Cerebellar cortex (tissue), 1 donor: ENCODE measurements at places on chromosomes 2 and 18.
A peak's percentile ranks its signal among the peaks of the same experiment; 100 is the strongest.

GRCh38 chr2:235494716-235495372 is 1.0 kb downstream of the AGAP1 start:
- DNase-seq, result peak; percentile 34

DNA sequence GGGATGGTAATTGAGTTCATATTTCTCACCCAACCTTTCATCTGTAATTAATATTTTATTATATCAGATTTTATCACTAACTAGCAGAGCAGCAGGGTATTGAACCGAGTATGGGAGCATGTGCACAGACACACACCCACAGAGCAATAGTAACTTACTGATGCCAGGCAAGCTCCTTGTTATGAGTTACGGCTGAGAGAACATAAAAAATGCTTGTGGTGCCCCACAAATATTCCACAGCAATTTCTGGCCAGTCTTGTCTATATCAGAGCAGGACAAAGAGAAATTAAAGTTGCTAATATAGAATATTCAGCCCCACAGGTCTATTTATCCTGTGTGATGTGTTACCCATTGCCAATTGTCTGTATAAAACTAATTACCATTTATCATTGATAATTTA is 501.8 kb upstream of the RAB12 start:
- no peak for DNase-seq

- no peak for DNase-seq
These were observed 41.1 kb downstream of the DHRS9 start for GRCh38 chr2:169110419-169110818.

DNA sequence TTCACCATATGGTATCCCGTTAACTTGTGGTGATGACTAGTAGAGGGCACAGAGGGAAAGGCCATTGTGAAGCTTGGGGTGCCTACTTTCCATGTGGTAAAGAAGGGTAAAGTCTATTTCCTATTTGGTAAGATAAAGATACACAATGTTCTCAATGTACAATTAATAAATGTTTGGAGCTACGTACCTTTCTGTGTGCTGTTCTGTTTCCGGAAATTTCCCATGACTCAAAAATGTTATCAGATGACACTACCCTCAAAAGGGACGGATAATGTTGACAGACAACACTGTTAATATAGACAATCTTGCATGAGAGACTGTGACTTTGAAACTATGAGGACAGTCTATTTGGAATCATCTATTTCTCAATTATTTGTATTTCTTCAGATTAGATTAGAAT is 4.2 kb upstream of the SULT1C3 start:
- DNase-seq, result no peak

- no peak for DNase-seq
These were observed 37.3 kb downstream of the USP34 start for GRCh38 chr2:61433606-61434005.

- DNase-seq, result no peak
These were observed 19.1 kb downstream of the NETO1 start for GRCh38 chr18:72848503-72849237.

DNA sequence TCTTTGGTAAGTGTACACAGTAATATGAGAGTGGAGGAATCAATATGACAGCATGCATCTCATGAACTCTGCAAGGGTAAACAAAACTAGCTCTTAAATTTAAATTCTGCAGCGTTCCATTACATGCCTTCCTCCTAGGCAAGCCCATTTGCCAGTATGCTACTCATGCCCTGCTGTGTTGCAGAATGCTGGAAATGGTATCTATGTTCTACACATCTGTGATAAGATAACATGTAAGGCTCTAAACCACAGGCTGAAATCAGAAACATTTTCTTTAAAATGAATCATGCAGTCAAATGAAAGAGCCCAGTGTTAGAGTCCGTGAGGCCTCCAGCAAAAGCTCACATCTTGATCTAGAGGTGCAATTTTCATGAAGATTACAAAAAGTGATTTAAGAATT is 112.8 kb upstream of the FN1 start:
- DNase-seq, result no peak

DNA sequence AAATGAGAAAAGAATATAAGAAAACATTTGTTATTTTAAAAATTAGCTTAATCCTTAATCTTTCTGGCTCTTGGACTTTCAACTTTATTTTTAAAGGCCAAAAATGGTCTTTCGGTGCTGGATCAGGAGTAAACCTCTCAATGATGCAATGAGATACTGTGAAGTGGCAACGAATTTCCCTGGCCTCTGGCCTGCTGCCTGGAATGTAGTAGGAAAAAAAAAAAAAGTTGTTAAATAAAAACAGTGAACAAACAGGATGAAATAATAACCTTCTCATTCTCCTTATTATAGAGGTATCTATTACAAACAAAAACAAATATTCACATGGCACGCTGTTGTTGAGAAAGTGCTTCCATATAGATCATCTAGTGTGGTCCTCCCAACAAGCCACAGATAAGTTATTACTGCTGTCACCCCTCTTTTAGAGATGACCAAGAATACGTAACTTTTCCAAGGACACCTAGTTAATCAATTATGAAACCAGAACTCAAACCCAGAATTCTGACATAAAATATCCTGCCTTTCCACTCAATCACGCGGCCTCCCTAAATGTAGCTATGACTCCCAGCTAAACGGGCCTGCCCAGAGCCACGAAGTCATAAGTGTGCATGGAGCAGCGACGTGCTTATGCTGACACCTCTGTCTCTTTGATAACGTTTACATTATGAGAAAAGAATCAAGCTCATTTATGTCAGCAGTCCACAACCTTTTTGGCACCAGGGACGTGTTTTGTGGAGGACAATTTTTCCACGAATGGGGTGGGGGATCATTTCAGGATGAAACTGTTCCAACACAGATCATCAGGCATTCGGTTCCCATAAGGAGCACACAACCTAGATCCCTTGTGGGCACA is 170.9 kb downstream of the BCL2 start:
- no peak for DNase-seq

DNA sequence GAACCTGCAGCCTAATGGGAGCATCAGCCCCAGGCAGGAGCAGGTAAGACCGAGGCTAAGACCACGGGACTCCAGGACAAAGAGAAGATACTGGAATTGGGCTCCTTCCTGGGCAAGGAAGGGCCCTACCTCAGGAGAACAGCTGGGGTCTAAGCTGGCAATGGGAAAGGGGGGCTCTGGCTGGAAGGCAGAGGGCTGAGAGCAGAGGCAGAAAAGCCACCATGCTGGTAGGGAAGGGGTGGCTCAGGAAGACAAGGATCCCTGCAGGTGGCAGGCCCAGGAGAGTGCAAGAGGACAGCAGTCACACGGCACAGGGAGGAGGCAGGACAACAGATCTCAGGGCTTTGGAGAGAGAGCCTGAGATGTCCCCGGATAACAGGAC is 203.5 kb downstream of the NDUFA10 start:
- DNase-seq, result no peak

DNA sequence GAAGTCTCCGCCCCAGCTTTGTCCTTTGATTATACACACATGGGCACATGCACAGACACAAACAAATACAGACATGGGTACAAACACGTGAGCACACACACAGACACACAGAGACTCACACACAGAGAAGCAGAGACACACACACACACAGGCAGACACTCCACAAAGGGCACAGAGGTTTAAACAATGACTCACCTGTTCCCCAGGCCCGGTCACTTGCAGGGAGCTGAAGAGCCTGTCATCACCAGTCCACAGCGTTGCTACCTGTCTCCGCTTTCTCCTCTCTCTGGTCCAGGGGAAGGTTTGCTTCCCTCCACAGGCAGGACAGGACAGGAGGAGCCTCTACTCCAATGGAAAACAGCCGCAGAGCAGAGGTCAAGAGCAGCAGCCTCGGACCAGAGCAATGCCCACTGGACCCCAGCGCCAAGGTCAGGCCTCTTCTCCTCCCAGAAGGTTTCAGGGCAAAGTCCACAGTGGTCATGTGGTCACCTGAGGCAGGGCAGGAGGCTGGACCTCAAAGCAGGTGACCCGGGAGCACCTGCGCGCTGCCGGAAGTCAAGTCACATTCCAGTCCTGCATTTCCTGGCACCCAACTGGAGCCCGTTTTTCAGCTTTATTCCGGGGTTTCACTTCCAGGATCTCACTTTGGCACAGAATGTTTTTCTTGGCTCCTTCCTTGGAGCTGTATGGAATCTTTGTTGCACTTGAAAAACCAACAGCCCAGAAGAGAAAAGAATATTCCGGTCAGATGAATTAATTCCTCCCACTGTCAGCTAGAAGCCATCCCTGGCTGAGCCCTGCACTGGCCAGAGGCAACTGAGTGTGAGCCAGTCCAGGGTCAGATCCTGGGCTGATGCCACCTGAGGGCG is at the start of gene RAB17:
RAB17 (minus strand) TSS at position 463 of the 869 bp plus-strand sequence. CDS start 4,580 bp downstream, outside the sequence.
- DNase-seq, result no peak

DNA sequence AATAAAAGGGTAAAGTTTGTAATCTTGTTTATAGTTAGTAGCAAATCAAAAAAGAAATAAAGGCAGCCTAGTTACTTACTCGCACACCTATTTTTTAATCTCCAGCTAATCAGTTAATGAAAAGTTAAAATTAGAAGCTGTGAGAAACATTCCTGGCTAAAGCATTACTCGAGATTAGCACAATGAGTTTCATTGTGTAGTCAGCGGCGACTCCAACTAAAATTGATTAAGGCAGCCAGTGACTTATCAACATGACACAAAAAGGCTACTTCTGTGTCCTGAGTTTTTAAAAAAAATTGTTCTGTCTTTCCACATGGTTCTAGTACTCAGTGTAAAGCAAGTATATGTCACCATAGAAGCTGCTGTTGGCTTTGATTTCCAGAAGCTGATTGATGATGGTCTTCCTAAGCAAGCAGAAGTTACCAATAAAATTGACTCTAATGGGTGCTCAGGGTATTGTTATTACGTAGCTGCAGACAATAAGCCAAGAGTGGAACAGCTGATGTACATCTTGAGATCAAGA is 159.2 kb downstream of the CPS1 start:
- no peak for DNase-seq

GRCh38 chr2:103784261-103784660 is 1022.4 kb downstream of the TMEM182 start:
- no peak for DNase-seq

DNA sequence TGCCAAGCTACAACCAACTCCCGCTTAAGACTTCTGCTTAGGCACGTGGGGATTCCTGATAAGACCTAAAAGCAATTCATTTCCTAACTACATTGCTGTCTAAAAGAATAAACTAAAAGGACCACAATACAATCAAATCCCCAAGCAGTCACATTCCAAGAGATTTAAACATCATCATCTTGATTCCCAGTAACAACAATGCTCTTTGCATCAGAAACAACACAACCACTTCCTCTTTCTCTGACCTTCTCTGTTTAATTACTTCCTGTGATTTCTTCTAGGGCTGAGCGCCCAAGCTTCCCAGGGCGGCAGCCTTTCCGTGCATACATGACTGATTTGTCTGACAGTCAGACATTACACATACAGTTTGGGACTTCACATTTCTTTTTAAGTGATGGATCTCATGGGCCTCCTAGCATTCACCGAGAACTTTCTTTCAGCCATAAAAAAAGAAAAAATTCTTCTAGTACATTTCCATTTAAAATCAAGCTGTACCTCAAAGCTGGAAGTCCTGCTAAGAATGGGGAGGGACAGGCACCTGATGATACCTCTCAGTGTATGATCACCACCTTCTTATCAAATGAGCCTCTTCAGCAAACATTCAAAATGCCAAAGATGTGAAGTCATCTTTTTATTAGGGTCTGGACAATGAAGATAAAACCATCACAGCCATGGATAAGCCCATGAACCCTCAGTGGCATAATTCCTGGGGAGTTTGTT is 11.5 kb downstream of the SPRED2 start:
- DNase-seq, result no peak

DNA sequence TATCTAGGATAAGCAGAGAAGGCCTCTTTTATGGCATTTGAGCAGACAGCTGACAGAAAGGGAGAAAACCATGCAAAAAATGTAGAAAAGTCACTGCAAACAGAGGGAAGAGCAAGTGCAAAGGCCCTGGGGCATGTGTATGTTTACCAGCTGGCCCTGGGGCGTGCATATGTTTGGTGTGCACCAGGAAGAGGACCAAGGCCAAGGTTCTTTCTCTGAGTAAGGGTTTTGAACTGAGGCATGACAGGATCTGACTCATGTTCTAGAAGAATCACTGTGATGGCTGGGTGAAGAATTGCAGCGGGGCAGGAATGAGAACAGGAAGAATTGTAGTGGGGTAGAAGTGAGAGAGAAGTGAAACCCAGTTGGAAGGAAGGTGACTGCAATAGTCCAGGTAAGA is 69.6 kb downstream of the STEAP3 start:
- DNase-seq, result no peak

GRCh38 chr2:100793982-100794381 is 26.0 kb upstream of the NPAS2 start:
- no peak for DNase-seq

GRCh38 chr18:34772887-34773286 is 62.8 kb downstream of the DTNA start:
- DNase-seq, result no peak

DNA sequence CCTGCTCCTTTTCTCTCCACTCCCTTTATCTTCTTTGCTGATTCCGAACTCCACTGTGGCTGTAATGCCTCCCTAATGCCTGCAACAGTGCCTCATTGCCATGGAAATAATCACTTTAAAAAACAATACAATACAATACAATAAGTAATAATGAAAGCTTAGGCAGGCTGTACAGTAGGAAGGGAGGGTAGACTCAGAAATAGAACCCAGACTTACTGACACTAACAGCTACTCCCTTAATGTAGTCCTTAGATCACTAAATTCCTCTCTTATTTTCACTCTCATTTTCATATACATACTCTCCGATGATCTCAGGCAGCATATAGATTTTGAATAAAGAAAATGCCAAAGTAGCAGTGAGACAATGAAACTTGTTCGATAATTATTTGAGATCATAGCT is 70.2 kb downstream of the DLGAP1 start:
- DNase-seq, result no peak

DNA sequence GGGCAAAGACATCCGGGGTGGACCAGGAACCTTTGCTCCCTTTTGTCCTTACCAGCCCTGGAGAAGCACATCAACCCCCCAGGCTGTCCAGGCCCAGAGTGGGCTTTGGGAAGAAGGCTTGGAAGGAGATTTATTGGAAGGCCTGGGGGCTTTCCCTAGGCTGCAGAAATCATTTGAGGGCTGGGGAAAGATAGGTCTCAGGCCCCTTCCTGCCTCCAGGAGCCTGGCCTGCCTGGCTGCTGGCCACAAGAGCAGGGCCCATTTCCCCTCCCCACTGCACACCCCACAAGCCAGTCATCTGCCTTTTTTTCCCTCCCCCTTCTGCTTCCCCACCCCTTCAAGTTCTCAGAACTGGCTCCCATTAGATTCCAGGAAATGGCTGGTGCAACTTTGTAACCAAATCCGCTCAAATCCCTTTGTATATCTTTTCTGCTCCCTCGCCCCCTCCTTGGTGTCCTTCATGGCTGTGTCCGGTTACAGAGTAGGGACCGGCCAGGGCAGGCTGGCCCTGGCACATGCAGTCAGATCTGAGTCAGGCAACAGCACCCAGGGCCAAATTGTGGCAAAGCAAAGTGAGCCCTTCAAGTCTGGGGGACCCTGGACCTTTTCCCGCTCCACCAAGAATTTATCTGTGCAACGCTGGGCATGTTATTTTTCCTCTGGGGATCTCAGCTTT is 20.8 kb upstream of the TNP1 start:
- no peak for DNase-seq

DNA sequence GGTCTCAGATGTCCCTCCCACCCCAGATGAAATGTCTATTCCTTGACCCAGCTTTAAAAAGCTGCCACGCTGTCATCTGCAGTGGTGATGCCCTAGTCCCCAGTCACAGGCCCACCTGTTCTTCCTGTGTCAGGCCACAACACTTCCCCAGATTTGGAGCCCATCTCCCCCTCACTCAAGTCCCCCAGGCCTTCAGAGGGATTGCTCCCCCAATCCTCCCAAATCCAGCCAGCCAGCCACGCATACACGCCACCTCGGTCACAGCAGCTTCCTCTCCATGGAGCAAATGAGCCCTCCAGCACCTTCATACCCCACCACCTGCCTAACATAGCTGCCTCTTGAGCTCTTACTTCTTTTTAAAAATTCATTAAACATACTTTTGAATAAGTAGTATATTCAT is 7.8 kb downstream of the ASTL start:
- no peak for DNase-seq
